Esophagus squamous epithelium (tissue), 5 donors: ENCODE measurements at places on chromosomes 5 and 9. TPM values are rescaled to one million over a fixed set of nuclear protein-coding genes. Genes with fewer than 3 reads are reported as not detected.
A peak's percentile ranks its signal among the peaks of the same experiment; 100 is the strongest.

- no peak for DNase-seq
- H3K4me3 ChIP-seq = no peak overlapping the region
- H3K4me1 ChIP-seq = peaks cover 11% of the 10 kb centered on the region
Observed at GRCh38 chr5:64688391-64688790, 1.9 kb upstream of the SHISAL2B start.

- no peak overlapping the region for H3K4me3 ChIP-seq
- H3K36me3 ChIP-seq = no peaks in the 10 kb centered on the region
- no peak overlapping the region for H3K27ac ChIP-seq
- peaks cover 21% of the 10 kb centered on the region for H3K4me1 ChIP-seq
- no peak for DNase-seq
- no peaks in the 10 kb centered on the region for H3K27me3 ChIP-seq
Observed at GRCh38 chr5:154276261-154276972, 85.9 kb downstream of the GALNT10 start.

GRCh38 chr5:17358031-17358430, 140.0 kb upstream of the TAF11L2 start:
- H3K27ac ChIP-seq = no peak overlapping the region
- no peaks in the 10 kb centered on the region for H3K27me3 ChIP-seq
- no peaks in the 10 kb centered on the region for H3K36me3 ChIP-seq
- no peak for DNase-seq

DNA sequence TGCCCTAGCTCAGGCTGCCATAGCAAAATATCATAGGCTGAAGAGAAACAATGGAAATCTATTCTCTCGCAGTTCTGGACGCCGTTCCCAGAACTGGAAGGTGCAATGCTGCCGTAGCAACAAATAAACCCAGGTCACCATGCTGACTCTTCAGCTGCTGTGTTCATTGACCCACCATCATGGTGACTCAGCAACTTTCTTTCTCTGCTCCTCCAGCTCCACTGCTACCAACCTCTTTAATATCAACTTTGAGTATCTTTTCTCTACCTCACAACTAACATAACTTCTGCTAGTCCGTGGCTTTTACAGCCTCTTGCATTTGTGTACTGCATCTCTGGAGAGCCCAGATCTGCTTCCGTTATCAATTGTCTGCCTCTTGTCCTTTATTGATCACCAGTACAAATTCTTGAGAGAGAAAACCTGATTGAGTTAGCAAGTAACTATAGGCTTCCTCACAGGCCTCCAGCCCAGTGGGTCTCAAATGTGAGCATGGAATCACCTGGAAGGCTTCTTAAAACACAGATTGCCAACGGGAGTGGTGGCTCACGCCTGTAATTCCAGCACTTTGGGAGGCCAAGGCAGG, 47.3 kb upstream of the SLC30A5 start:
- no peak overlapping the region for H3K27ac ChIP-seq
- no peaks in the 10 kb centered on the region for H3K36me3 ChIP-seq
- no peak for DNase-seq
- no peaks in the 10 kb centered on the region for H3K27me3 ChIP-seq

GRCh38 chr9:136615631-136616306, 46.9 kb upstream of the EGFL7 start:
- H3K36me3 ChIP-seq = no peaks in the 10 kb centered on the region
- H3K27ac ChIP-seq = no peak overlapping the region

DNA sequence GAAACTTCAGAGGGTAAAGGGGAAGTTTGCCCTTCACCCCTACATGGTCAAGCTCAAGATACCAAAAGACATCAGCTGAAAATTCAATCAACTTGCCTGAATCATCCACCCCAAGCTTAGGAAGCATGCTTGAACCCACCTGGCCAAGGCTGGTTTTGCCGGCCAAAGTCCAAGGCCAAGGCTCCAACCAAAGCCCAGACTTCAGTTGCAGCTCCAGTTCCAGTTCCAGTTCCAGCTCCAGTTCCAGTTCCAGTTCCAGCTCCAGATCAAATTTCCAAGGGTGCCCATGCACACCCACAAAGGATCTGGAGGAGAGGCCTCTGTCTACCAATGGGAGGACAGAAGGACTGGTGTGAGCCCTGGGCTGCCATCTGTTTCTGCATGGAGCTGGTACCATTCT, 4.6 kb upstream of the SERINC5 start:
- no peak for DNase-seq
- H3K27ac ChIP-seq = no peak overlapping the region
- H3K27me3 ChIP-seq = no peaks in the 10 kb centered on the region
- H3K4me3 ChIP-seq = no peak overlapping the region
- H3K4me1 ChIP-seq = peaks cover 17% of the 10 kb centered on the region

GRCh38 chr5:158701406-158702177, 398.1 kb downstream of the EBF1 start:
- no peaks in the 10 kb centered on the region for H3K36me3 ChIP-seq
- peaks cover 10% of the 10 kb centered on the region for H3K4me1 ChIP-seq
- peak overlapping the region; percentile 62 for H3K27ac ChIP-seq
- no peaks in the 10 kb centered on the region for H3K27me3 ChIP-seq
- DNase-seq = no peak

DNA sequence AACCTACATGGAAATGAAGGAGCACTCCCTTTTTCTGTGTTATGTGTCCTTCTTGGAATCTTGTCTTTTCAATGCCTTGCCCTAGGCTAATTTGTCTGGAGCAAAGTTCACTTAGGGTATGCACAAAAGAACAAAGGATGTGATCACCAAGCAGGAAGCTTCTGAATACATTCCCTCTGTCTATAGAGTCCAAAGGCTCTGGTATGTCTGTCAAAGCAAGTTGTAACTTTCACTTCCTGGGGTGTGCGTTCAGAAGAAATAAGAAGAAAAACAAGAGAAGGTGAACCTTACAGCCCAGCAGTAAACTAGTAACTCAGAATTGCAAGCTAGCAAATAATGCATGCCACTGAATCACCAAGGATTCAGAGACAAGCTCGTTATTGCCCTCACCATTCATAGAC, 31.7 kb upstream of the CDH6 start:
- H3K36me3 ChIP-seq = no peaks in the 10 kb centered on the region
- no peaks in the 10 kb centered on the region for H3K4me1 ChIP-seq
- no peak overlapping the region for H3K27ac ChIP-seq
- H3K27me3 ChIP-seq = no peaks in the 10 kb centered on the region
- no peak for DNase-seq

DNA sequence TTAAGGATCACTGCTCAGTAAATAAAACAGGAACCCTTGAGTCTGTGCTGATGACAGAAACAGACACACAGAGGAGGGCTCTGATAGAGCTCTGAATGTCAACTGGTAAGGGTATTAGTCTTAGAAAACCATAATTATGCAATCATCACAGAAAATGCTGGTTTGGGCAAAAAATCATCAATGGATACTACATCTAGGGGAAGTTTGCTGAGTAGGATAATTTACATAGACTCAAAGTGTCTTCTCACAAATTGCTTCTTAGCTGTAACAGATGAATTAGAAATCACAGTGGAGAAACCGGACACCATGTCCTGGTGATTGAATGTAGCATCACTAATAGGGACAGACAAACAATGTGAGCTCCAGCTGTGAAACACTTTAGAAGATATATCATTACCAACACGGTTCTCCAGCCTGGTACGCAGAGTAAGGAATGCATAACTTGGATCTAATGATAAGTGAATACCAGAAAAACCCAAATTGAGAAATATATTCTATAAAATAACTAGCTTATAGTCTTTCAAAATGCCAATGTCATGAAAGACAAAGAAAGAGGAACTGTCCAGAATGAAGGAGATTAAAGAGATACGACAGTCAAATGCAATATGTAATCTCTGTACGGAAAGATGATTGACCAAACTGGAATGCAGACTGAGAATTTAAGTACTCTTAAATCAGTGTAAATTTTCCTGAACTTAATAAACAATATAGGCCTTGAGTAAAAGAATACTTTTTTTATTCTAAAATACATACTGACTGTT, 17.3 kb downstream of the CHD1 start:
- no peaks in the 10 kb centered on the region for H3K4me1 ChIP-seq
- no peak overlapping the region for H3K4me3 ChIP-seq
- H3K27me3 ChIP-seq = no peaks in the 10 kb centered on the region

GRCh38 chr5:77492653-77493000, 511 bp upstream of the WDR41 start:
- H3K4me3 ChIP-seq = peak overlapping the region; percentile 67
- H3K36me3 ChIP-seq = peaks cover 11% of the 10 kb centered on the region
- no peaks in the 10 kb centered on the region for H3K27me3 ChIP-seq
- H3K27ac ChIP-seq = peak overlapping the region; percentile 99

GRCh38 chr5:110836851-110837250, 98.0 kb downstream of the SLC25A46 start:
- no peaks in the 10 kb centered on the region for H3K36me3 ChIP-seq
- H3K27me3 ChIP-seq = no peaks in the 10 kb centered on the region
- H3K4me1 ChIP-seq = no peaks in the 10 kb centered on the region

GRCh38 chr5:157378509-157378908, 81.5 kb upstream of the NIPAL4 start:
- no peaks in the 10 kb centered on the region for H3K27me3 ChIP-seq
- no peak for DNase-seq
- no peak overlapping the region for H3K27ac ChIP-seq

DNA sequence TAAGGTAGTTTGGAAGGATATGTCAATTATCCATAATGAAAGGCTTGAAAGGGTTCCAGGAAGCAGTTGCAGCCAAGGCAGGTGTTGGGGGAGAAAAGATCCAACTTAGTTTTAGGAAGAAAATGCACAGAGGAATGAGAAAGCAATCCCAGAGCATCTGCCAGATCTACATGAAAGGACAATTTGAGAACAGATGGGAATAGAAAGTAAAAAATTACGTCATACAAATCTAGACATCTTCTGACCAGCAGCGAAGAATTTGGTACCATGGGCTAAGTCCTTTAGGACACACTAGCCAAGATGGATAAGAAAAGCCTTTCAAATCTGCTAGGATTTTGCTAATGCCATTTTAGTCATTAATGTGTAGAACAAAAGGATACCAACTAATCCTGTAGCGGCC, 244.1 kb upstream of the PRR16 start:
- no peaks in the 10 kb centered on the region for H3K27me3 ChIP-seq
- no peaks in the 10 kb centered on the region for H3K36me3 ChIP-seq
- no peak overlapping the region for H3K4me3 ChIP-seq
- no peaks in the 10 kb centered on the region for H3K4me1 ChIP-seq
- H3K27ac ChIP-seq = no peak overlapping the region
- no peak for DNase-seq

DNA sequence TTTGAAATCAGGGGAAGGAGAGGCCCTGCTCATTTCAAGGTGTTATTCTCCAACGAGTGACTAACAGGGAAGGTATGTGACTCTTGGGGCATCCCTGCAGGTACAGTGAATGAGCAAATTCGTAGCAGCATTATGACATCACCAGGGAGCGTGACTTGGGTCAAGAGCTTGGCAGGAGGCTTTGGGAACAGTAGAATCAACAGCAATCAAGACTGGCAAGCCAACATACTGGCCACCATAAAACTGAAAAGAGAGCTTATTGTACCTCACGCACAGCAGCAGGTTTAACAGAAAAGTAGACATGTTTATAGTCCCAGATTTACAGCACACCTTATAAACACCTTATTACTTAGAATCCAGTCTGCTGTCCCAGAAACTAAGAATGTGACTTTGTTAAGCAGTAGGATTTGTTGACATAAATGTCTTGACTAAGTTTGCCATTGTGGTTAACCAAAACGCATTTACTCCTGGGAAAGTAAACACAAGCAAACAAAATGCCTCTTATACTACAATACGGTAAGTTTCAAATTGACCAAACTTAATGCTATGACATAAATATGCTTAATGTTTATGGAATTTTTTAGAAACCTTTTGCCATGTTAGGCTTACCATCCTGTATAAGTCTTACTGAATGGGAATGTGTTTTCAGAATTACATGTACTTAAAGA, 297.8 kb downstream of the NPR3 start:
- H3K27ac ChIP-seq = no peak overlapping the region
- H3K27me3 ChIP-seq = no peaks in the 10 kb centered on the region
- no peak for DNase-seq
- H3K36me3 ChIP-seq = no peaks in the 10 kb centered on the region

GRCh38 chr5:157599565-157599964, 24.0 kb upstream of the ADAM19 start:
- H3K4me3 ChIP-seq = no peak overlapping the region
- H3K27me3 ChIP-seq = no peaks in the 10 kb centered on the region
- DNase-seq = no peak

DNA sequence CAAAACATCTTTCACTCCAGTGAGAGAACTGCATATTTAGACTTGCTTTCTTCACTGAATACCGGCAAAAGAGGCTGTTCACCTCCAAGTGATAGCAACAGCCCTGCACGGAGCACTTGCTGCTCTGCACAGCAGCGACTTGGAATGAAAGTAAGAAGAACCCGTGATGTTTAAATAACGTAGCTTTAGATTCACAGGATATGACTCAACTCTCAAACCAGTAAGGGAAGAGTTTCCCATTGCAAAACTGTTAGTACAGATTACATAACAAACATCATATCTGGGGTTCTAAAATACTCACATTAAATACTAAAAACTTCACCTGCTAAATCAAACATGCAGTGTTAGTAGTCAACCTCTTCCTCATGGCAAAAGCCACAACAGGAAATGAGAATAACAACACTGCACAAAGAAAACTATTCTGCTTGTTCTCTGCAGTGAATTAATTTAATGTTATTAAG, 203.4 kb downstream of the MCTP1 start:
- peak overlapping the region; percentile 22 for H3K4me3 ChIP-seq
- H3K27ac ChIP-seq = peak overlapping the region; percentile 33
- H3K27me3 ChIP-seq = no peaks in the 10 kb centered on the region

GRCh38 chr5:175680020-175680419, 22.1 kb downstream of the HRH2 start:
- no peaks in the 10 kb centered on the region for H3K4me1 ChIP-seq
- no peak for DNase-seq
- H3K27me3 ChIP-seq = no peaks in the 10 kb centered on the region
- H3K27ac ChIP-seq = no peak overlapping the region

SLC24A2 gene
- total RNA-seq = not detected

CDKN2B gene
- total RNA-seq = 65.0 TPM

GMCL2 gene
- not detected for total RNA-seq

LRRC19 gene
- not detected for total RNA-seq

SPAAR gene
- total RNA-seq = 1.1 TPM

C8G gene
- total RNA-seq = not detected

PLAC8L1 gene
- not detected for total RNA-seq

OR13C2 gene
- not detected for total RNA-seq

EIF4E1B gene
- total RNA-seq = not detected

KCNIP1 gene
- not detected for total RNA-seq

PCA3 gene
- total RNA-seq = not detected
